ENCODE measurements at places on chromosomes 12 and 14.

DNA sequence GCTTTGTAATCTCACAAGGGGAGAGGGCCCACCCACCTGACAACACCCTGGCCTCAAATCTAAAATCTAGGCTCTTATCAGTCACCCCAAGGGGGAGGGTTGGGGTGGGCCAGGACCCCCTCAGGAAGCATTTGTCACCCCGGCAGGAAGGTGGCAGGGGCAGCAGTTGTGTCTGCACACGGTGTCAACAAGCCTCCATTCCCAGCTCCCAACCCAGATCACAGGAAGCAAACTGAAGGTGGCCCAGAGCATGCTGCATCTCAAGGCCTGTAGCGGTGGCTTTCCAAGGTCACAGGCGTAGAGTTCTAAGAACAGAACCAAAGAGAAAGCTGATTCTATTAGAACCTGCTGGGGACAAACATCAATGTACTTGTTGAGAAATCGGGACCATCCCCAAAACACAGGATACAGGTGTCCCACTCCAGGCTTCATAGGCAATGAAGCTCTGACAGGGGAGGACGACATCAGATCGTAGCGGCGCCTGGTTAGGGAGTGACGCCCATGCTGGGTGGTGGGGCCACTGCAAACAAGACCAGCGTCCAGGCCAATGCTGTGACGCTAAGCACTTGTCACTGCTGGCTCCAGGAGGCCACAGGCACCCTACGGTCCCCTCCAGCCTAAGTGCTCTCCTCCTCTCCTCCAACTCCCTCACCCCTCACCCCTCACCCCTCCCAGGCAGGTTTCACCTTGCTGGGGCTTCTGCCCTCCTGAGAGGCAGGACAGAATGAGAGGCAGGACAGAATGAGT is 52.9 kb downstream of the CCDC88C start:
- no peak for DNase-seq

DNA sequence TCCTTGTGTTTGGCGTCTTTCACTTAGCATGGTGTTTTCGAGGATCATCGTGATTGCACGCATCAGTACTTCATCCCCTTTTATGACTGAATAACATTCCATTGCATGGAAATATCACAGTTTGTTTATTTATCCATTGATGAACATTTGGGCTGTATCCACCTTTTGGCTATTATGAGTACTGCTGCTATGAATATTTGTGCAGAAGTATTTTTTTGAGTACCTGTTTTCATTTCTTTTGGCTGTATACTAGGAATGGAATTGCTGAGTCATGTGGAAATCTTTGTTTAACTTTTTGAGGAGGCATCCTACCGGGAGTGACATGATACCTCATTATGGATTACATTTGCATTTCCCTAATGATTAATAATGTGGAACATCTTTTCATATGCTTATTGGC is 66.4 kb downstream of the WNK1 start:
- no peak for DNase-seq

GRCh38 chr14:35883677-35884293 is 57.6 kb downstream of the BRMS1L start:
- DNase-seq: peak; percentile 29

DNA sequence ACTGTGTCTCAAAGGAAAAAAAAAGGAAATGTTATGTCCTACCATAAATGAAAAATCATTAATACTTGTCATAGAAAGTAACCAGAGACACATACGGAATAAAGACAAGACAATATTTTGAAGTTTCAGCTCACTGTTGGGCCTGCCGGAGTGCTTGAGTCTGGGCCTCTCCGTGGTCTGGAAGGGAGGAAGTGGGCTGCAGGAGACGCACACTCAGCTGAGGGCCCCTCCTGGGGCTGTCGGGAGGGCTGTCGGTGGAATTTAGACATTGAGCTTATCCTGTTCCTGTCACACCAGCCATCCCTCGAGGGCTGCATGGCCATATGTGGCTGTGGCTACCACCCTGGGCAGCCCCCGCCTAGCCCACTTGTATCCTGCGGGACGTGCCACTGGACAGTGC is 80.6 kb downstream of the DDX51 start:
- DNase-seq: no peak

GRCh38 chr12:49219417-49220026 is 30.6 kb upstream of the TUBA1A start:
- DNase-seq: no peak

DNA sequence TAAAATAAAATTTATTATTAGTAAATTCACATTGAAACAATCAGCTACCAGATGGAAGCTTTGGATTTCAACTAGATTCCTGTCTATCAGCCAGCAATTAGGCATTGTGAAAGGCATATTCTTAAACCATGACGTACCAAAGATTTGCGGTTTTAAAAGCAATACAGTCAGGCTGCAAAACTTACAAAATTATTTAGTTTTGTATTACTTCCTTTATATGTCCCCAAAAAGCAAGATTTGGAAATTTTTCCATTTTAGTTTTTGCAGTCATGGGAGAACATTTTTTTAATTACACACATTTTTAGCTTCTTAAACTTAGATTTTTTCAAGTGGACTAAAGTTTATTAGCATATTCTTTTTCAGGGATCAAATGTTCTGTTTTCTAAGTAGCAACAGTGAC is 225.0 kb upstream of the KITLG start:
- no peak for DNase-seq

DNA sequence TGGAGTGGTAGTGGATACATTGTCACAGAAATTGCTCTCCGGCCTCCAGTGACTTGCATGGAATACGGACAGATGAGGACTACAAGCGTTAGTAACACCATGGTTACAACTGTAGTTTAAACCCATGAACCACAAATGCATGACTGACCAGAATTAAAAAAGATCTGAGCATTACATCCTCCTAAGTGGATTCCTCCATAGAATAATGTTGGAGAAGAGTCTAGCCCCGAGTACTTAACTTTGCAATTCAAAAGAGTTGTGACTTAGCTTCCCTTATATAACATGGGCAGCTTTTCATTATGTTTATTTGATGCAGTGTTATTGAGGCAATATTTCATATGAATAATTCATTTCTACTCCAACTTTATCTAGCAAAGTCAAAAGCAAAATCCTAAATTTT is 457.2 kb upstream of the TMPO start:
- no peak for DNase-seq

DNA sequence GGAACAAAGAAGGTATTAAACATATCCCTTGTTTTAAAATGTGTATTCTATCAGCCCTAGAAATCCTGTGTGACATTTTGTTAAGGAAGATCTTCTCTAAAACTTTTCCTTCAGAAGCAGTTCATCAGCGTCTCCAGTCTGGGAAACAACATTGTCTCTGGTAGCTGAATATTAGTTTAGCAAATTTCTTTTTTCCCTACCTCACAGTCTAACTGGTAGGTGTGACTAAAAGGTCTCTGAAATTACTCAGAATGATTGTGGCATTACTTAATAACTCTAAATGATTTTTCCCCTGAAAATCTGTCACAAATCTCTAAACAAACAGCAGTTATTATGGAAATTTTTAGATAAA is 1044.8 kb downstream of the FLRT2 start:
- no peak for DNase-seq

- DNase-seq: no peak
These were observed 20.0 kb downstream of the NFKBIA start for GRCh38 chr14:35384455-35385041.

DNA sequence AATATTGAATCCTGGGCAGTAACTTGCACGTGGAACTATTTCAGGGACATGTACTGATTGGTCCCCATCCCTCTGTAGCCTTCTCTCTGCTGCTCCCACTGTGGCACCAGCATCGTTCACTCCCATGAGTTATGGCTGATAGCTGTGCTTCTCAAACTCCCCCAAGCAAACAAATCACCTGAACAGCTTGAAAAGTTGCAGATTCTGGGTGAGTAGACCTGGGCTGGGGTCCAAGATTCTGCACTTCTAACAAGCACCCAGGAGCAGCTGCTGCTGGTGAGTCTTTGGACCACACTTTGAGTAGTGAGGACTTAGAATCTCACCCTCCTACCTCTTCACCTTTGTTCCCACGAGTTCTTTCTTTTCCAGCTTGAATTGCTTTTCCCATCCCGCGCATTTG is 49.4 kb upstream of the ZFP36L1 start:
- DNase-seq: no peak

DNA sequence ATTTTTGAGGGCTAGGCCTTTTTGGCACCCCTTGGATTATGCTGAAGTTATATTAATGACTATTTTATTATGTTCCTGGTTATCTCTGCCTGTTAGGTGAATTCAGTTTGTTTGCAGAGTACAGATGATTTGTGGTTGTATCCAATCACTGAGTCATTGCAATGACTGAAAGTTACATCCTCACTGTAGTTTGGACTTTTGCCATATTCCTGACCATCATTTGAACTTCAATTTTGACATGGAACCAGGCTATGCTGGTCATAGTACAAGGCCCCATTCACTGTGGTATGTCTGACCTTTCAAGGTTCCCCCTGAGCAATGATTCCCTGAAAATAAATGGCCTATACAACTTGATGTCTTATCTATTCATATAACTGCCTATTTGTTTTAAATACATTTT is 621.0 kb downstream of the CCER1 start:
- no peak for DNase-seq

GRCh38 chr12:11793921-11794710 is 144.6 kb downstream of the ETV6 start:
- no peak for DNase-seq

GRCh38 chr12:51388069-51388799 is 3.0 kb downstream of the GALNT6 start:
- DNase-seq: no peak

DNA sequence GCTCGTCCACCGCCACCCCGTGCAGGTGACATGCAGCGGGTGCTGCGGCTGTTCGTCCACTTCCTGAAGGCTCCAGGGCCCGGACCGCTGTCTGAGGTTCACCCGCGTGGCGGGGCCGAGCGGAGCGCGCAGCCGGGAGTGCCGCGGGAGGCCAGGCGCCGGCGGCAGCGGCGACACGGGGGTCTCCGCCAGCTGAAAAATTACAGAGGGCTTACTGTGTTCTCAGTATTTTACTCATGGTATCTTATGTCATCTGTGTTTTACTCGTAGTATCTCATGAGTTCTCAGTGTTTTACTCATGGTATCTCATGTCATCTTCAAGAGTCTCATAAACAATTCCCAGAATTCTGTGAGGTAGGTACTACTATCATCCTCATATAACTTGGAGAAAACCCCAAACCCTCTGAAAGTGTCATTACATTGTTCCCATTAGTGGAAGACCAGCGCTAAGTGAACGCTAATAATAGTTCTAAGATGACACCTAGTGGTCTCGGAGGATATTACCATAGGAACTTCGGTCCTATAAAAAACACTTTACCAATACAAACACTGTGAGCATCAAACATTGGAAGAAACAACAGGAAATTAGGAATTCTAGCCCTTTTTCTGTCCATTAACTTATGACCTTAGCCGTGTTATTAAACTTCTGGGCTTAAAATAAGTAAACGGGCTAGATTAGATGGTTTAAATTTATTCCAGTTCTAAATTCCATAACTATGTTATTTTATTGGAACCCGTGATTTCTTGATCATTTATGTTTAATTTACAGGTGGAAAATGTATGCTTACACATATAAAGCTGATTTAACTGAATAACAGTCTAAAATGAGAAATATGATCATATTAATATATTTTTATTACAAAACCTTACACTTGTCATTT is 32.4 kb downstream of the AK7 start:
- peak; percentile 37 for DNase-seq

- DNase-seq: no peak
These were observed 238.0 kb downstream of the CHST11 start for GRCh38 chr12:104694711-104695110.

GRCh38 chr12:46401662-46402061 is 29.1 kb upstream of the SLC38A2 start:
- DNase-seq: no peak

DNA sequence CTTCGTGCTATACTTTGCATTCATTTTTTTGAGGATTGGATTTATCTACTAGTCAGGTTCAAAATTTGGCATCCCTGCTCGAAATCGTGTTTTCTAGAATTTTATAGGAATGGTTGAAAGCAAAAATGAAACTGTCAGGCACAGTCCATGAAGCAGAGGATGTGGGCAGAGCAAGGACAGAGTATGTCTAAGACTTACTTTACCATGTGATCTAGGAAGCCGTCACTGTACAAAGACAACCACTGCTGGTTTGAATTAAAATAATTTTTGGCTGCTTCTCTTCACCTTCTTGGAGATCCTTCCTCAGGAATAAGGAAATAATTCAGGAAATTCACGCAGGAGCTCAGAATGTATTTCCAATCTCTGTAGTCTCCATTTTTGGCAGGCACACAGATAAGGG is 31.6 kb upstream of the SGPP1 start:
- DNase-seq: no peak

DNA sequence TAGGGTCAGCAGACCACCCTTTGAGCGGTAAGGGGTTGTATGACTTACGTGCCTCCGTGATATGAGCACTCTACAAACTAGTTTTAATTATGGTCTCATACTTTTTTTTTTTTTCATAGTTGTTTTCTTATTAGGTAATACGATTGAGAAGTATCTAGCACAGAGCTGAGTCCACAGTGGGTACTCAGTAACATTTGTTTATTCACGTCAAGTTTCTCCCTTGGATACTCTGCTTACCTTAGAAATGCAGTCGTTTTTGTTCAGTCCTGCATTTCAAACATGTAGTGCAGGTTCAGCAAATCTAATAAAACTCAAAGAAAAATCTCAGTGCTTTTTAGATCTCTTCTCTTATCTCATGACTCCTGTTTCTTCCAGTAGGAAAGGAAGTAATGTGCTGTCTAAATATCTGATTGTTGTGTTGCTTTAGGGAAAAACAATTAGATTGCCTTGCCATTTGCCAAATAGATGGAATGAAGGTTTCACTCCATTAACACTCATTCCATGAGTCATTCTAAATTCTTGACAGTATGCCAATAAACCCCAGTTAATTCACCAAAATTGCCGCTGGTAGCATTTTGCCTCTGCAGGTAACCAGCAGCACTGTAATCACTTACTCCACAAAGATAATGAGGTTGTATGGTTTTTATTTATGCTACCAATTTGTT is 118.9 kb downstream of the PTCSC3 start:
- no peak for DNase-seq

- DNase-seq: no peak
These were observed 13.1 kb downstream of the TMBIM4 start for GRCh38 chr12:66156654-66157053.

- no peak for DNase-seq
These were observed 63.6 kb upstream of the RESF1 start for GRCh38 chr12:31895449-31896150.

DNA sequence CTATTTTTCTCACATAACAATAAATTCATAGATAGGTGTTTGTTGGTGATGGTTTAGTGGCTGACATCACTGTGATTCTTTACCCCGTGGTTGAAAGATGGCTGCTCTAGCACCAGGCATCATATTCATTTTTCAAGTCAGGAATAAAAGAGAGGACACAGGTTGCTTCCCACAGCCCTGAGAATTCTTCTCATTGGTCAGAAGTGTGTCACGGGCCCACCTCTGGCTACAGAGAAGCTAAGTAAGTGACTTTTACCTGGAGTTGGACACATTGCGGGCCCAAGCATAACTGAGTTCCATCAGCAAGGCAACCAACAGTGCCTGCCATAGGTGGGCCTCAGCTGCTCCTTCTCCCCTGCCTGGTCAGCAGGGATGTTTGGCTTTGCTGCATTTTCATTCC is 27.6 kb upstream of the FGF23 start:
- no peak for DNase-seq

Data from pancreas (tissue), 10 donors.